CD4-positive, alpha-beta T cell treated with Interleukin-17A for 1 hour (primary cell): ENCODE measurements at places on chromosomes 2 and 18.

DNA sequence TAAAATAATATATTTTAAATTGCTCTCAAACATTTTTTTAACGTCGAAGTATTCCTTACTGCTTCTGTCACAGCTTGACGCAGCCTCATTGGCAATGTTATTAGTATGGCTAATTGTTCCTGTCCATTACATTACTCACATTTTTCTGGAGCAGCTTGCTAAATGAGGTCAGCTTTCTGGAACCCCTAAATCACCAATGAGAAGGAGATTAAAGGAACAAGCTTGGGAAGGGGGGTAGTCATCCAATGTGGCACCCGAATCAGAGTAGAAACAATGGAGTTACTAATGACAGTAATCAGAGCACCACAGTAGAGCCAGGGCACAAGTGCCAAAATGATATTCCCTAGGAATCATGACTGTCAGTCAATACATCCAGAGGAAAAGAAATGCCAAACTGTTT lies 5.1 kb downstream of the NEUROD1 start:
- DNase-seq = no peak

DNA sequence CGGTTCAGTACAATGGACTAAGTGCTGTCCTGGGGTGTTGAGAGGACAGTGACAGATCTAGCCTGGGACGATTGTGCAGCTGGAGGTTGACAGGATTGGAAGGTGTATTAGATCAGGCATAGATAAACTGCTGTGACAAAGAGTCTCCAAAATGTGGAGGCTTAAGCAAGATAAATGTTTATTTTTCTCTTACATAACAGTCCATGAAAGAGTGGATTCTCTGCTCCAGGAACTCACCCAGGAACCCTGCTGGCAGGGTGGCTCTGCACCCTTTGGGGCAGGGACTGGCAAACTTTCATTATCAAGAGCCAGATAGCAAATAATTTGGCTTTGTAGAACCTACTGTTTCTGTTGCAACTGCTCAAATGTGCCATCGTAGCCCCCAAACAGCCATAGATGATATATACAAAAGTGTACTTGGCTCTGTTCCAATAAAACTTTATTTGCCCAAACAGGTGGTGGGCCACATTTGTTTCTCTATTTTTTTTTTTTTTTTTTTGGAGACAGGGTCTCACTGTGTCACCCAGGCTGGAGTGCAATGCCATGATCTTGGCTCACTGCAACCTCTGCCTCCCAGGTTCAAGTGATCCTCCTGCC lies 9.7 kb downstream of the HRH4 start:
- DNase-seq = no peak

DNA sequence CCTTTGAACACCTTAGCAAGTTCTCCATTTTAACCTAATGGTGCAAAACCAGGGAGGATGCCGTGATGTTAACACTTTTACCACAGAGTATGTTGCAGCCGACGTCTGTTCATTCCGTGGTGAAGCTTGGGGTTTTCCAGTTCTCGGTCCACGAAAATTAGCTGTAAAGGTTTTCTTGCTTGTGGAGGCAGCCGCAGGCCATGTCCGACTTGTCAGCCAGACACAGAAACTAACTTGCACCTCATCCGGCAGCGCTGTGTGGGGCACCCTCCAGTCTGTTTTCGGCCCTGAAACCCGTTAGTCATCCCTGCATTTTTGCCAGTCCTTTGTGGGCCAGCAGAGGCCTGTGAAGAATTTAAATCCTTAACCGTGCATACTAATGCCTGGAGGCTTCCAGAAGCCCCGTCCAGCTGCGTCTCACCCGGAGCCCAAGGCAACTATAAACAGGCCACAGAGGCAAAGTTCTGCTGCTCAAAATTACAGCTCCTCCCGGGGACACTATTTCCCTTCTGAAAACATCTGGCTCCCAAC lies 70.6 kb downstream of the SH3YL1 start:
- DNase-seq = peak; percentile 66

GRCh38 chr2:98281607-98282006 lies 64.6 kb upstream of the CNGA3 start:
- no peak for DNase-seq

DNA sequence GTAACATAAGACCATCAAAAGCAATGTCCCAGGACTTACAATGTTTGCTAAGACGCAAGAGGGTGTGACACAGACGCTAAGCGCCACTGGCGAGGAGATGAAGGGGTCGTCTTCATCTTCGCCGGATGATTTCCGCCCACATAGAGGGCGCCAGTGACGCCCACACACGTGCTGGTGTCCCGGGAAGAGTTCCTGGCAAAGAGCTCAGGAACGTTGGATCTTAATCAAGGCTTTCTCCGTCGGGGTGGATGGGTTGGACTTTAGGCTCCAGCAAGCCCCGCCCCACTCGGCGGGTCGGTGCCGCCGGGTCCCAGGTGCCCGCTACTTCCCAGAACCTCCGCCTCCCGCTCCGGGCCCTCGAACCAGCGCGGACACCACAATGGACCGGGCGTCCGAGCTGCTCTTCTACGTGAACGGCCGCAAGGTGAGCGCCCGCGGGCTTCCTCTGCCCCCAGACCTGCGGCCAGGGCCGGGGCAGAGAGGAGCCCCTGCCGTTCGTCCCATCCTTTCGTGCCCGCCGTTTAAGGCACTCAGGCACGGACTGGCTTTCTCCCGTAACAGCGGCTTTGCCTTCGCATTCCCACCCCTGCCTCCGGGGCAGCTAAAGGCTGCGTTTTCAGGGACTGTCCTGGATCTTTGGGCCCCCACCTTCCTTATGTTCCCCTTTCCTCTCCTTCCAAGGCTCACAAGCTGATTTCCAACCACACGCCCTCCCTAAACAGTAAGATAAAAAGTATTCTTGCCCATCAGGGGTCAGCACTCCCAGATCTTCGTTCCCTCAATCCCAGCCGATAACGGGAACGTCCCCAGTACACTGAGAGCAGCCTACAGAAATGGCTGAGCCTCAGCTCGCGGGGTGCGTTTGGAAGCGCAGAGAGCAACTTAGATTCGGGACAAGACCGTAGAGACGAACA lies at the start of gene AOX1:
TSS of gene AOX1 (plus strand) at position 285 of the 914 bp plus-strand sequence. CDS start at position 380, 95 bp downstream.
- DNase-seq = peak; percentile 10

GRCh38 chr18:64402636-64403035 lies 253.7 kb upstream of the LINC00305 start:
- DNase-seq = no peak

- no peak for DNase-seq
Observed at GRCh38 chr2:157421331-157421944, 22.5 kb downstream of the CYTIP start.

GRCh38 chr2:236758406-236758805 lies 188.8 kb downstream of the ACKR3 start:
- no peak for DNase-seq

GRCh38 chr2:100754951-100755350 lies 65.0 kb upstream of the NPAS2 start:
- no peak for DNase-seq

DNA sequence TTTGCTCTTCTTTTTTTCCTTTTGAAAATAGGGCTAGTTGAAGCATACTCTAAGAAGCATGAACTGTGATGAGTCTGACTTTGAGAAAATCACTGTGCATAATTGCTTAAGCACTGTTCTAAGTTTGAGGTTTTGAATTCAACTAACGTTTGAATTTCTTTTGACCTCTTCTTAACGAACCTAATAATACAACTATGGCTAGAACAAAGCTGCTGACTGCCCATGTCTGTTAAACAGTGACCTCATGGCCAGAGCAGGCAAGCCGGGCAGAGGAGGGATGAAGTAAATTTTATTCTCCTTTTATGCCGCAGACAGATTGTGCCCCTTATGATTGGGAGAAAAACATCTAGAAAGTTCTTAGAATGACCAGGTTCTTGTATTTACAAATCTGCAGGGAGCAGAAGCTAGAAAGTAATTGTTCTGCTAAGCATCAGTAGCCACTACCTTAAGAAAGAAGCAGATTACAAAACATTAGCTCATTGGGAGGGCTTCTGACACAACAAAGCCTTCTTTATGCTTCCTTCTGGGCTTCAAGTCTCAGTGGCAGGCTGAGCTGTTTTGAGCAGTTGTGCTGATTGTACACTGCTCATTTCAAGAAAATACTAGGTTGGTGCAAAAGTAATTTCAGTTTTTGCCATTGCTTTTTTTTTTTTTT lies 97.8 kb upstream of the RASGRP3 start:
- no peak for DNase-seq

GRCh38 chr2:23666241-23666979 lies 260.5 kb downstream of the ATAD2B start:
- no peak for DNase-seq

DNA sequence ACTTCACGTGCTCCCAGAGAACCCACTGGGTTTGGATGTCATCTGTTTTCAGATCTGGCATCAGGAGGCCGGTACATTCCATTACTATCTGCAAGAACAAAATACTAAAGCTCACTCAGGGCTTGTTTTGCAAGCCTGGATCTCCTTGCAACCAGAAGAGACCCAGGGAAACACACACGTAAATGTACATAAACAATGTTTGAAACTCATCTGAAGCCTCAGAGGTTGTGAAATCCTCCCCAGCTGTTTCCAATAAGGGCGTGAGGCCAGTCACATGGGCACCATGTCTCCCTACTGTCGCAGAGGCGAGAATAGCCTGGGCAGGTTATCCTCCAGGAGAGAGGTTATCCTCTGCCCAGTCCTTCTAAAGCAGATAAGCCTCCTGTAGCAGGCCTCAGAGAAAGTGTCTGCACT lies 186.9 kb downstream of the GFPT1 start:
- no peak for DNase-seq

DNA sequence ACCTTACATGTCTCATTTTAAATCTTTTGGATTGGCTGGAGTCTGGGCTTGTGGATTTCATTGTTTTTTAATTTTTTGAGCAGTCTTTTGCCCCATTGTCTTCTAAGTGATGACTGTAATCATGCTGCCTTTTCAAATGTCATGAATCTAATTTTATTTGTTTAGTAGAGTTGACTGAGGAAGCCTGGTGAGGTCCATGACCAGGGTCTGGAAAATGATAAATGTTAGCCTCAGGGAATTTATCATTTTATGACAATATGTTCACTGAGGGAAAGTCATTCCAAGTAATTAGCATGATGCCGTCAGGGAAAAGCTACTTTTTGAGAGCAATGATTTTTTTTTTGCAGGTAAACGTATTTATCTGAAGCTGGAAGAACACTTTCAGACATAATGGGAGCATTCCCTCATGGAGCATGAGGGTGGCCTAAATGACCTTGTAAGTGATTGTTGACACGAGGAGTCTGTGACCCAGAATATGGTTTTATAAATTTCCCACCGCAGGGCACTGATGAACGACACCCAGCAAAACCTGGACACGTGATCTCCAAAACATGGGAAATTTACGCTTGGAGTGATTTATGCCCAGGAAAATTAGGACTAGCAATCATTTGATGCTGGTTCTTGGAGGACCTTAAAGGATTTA lies 155.3 kb upstream of the NABP1 start:
- no peak for DNase-seq

GRCh38 chr2:157329524-157329923 lies 3.9 kb upstream of the ERMN start:
- no peak for DNase-seq

DNA sequence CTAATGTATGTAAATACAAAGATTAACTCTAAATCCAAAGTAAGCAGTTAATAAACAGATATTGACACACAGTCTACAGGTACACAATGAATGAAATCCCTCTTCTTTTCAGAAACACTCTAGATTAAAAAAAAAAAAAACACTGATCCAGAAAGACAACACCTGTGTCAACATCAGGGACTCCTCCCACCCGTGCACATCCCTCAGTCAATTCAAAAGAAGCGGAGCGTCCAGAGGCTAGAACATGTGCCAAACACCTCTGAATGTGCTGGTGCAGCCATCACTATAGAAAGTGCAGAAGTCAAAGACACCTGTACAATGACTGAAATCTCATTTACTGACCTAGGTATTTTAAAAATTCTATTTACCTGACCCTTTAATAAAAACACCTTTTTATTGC lies 622.6 kb upstream of the ID2 start:
- DNase-seq = no peak

DNA sequence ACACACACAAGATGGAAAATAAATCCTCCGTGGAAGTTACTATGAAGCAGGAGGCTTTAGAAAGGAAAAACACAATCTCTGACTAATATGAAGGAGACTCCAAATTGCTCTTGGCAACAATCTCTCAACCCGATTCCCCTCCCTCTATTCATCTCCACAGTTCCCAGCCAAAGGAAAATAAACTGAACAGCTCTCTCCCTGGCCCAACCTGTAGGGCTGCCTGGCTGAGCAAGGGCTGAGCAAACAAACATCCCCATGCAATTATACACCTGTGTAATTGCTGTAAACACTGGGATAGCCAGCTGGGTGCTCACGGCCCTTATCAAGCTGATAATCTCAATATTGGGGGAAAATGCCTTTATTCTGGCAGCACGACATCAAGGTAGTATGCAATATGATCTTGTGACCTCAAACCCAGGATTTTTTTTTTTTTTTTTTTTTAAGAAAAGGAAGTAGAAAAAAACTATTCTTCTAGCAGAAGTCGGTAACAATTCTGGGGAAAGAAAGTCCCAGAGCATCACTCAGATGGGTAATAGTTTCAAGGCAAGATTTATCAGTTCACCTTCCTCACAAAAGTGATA lies 203.3 kb upstream of the SMAD2 start:
- DNase-seq = no peak

DNA sequence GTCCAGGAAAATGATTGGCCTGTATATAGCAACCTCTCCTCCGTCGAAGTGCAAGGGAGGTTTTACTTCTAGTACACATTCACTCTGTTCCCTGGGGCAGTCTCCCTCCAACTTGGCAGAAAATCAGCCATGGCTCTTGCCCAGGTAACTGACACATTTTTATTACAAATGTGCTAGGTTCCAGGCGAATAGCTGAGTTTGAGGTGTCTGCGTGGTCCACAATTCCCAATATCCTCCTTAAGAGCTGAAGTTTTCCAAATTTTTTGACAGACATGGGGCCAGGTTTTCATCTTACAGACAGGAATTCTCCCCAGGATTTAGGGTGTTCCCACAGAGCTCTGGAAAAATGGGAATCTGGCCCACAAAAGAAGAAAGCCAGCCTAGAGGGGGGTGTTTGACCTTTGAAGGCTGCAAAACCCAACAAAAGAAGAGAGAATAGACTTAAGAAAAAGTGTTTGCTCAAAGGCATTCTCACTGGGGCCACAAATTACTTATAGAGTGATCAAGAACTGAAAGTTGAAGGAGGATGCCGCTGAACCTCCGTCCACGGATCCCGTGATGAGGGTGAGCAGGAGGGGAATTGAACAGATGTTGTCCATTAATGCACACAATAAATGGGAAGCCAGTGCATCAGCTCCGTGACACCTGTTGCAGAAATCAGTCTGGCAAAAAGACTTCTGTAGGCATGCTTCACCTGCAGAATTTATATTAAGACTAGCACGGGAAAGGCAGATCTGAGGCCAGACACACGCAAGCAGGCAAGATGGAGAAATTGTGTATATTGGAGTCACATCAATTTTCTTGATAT lies 242.3 kb upstream of the COPS8 start:
- no peak for DNase-seq

GRCh38 chr2:23207871-23208270 lies 177.1 kb upstream of the KLHL29 start:
- no peak for DNase-seq

- no peak for DNase-seq
Observed at GRCh38 chr2:135198481-135198880, 146.4 kb downstream of the RAB3GAP1 start.

DNA sequence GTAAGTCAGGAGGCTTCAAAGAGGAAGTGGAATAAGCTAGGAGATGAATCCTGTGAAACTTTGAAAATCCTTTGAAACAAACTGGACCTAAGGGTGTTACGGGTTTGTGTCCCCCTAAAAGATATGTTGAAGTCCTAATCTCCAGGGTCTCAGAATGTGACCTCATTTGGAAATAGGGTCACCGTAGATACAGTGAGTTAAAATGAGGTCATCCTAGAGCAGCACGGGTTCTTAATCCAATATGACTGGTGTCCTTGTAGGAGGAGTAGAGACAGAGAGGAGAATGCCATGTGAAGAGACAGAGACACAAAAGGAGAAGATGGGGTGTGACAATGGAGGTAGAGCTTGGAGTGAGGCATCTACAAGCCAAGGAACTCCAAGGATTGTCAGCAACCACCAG lies 26.9 kb upstream of the NEB start:
- no peak for DNase-seq
